Left renal cortex interstitium (tissue), 4 donors: ENCODE measurements at places on chromosomes 4 and X. TPM values are rescaled to one million over a fixed set of nuclear protein-coding genes. Genes with fewer than 3 reads are reported as not detected.
A peak's percentile ranks its signal among the peaks of the same experiment; 100 is the strongest.

FAM184B gene
- 0.73 TPM for polyA plus RNA-seq

USP17L5 gene
- not detected for polyA plus RNA-seq

ANOS1 gene
- polyA plus RNA-seq: 7.3 TPM

TBC1D8B gene
- 5.5 TPM for polyA plus RNA-seq

ATP10D gene
- 51.8 TPM for polyA plus RNA-seq

GATA1 gene
- polyA plus RNA-seq: 0.92 TPM

PHEX gene
- 0.51 TPM for polyA plus RNA-seq

TGIF2LX gene
- polyA plus RNA-seq: not detected

HAND2 gene
- 0.07 TPM for polyA plus RNA-seq

LRP2BP gene
- polyA plus RNA-seq: 4.5 TPM

MXD4 gene
- 51.4 TPM for polyA plus RNA-seq

HS3ST1 gene
- polyA plus RNA-seq: 0.92 TPM

PABPC1L2A gene
- not detected for polyA plus RNA-seq

PCDH7 gene
- 18.0 TPM for polyA plus RNA-seq

MEPE gene
- not detected for polyA plus RNA-seq

DNA sequence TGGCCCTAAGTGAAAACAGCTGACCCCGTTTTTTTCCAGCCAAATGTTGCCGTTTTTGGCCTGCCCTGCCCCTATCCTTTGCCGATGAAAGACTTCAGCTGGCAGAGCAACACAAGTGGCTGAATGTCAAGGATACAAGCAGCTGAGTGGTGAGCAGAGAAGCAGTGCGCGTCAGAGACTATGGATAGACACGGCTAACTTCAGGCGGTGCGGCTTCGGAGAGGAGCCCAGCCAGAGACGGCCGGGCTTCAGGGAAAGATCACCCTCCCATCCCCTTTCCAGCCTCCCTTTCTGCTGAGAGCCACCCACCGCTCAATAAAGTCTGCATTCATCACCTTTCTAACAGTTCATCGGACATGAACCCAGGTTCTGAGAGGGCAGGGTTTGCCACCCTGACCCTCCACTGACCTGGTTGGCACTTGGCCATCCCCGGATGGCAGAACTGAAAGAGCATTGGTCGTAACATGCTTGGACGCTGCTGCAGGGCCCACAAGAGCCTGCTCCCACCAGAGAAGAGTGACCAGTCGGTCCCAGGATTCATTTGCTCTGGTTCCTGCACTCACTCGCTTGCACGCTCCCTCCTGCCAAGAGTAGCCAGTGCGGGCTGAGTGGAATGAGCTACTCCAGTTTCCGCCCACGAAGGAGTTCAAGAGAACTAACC lies 125.8 kb downstream of the PPEF1 start:
- DNase-seq: no peak

DNA sequence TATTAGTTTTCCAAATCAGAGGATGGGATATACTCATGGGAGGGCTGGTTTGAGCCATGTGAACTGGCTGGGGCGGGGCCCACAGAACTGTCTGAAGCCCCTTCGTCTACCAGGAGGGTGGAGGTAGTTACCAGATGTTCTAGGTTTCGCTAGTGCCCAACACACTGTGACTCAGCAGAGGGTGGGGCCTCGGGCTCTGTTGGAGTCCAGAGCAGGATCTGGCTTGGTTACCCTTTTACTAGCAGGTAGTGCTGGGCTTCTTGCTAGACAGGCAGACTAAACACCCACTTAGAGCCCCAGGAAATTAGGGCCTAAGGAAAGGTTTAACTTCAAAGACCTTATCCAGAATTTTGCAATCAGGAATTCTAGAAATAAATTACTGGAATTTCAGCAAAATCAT lies 56.2 kb upstream of the CHRDL1 start:
- DNase-seq: no peak

DNA sequence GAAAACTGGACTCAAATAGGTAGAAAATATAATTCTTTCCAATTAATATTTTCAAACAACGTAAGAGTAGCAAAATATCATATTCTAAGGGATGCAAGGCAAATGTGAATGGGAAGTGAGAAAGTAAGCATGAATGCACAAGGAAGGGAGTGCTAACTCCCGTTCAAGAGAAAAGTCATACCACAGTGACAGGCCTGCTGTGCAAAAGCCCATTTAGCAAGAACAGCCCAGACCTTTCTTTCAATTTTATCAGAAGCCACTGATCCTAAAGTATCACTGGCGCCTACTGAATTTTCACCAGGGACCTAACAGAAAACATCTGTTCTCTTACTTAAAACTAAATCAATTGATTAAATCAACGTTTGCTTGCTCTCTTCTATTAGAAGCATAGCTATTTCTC lies 157.9 kb upstream of the DKK2 start:
- no peak for DNase-seq

DNA sequence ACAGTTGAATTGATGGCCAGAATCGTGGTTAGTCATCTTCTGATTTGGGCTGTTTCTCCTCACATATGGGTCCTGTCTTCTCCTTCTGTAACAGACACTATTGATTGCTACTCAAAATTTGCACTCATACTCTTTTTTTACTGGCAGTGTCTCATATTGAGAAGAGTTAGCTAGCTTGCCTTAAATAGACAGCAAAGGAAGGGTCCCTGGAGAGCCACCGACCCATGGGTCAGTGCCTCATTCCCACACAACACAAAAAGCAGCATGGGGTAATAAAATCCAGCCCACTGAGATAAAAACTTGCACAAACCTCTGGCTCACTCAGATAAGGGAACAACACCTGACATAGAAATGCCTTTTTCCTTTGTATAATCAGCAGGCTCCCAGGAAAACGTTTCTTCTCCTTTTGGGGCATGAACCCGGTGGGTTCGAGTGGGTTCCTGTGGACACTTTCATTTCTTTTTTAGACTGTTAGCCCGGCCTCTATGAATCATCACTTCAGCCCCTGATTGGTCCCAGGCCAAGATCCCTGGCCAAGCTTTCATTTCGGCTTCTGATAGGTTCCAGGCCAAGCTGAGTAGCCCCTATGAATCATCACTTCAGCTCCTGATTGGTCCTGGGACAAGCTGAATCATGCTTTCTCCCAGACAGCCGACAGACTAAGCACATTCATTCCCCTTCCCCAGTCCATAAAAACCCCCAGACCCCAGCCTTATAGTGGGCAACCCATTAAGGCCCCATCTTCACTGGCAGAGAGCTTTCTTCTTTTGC lies 408.1 kb downstream of the DCAF12L2 start:
- DNase-seq: no peak

GRCh38 chrX:103781706-103782105 lies 5.1 kb downstream of the PLP1 start:
- DNase-seq: no peak

GRCh38 chr4:85707611-85708010 lies 232.7 kb downstream of the ARHGAP24 start:
- DNase-seq: no peak

- no peak for DNase-seq
Observed at GRCh38 chr4:26028793-26029567, 115.0 kb downstream of the SMIM20 start.

- no peak for DNase-seq
Observed at GRCh38 chr4:65646136-65646535, 24.2 kb downstream of the EPHA5 start.

- no peak for DNase-seq
Observed at GRCh38 chrX:106742805-106743204, 16.3 kb downstream of the RNF128 start.

DNA sequence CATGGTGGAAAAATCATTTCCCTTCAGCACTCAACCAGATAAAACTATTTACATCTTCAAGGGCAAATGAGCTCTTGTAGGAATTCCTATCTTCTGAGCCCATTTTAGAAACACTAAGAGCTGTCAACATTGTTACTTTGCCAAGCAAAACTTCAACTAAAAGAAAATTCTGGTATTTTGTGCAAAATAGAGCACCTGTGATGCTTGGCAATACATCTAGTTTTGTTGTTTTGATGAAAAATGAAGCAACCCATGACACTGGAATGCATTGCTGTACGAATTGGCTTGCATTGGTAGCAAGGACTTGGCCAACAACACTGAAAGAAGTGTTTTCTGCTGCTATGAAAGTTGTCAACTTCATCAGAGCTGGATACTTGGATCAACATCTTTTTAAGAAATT lies 194.4 kb downstream of the COX18 start:
- no peak for DNase-seq

GRCh38 chr4:98491899-98492559 lies 166.4 kb downstream of the TSPAN5 start:
- DNase-seq: no peak

GRCh38 chrX:136549226-136549625 lies 17.2 kb downstream of the VGLL1 start:
- DNase-seq: no peak

- DNase-seq: no peak
Observed at GRCh38 chr4:1407657-1408333, 1.6 kb upstream of the NKX1-1 start.

DNA sequence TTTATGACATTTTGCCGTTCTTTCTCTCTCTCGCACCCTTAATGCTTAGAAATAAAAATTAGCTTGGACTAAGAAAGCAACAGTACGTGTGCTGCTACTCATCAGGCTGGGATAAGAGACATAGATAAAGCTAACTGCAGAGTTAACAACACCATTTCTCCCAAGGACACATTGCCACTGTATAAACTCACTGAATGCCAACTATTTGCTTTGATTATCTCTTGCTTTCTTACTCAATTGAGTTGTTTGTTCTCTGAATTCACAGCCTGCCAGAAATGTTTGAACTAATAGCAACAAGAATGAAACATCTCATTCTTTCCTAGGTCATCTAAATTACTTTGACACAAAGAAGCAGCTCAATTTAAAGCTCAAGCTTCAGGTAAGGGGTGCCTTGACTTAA lies 34.6 kb downstream of the F8 start:
- no peak for DNase-seq

GRCh38 chrX:149467461-149467860 lies 37.6 kb downstream of the IDS start:
- DNase-seq: no peak

DNA sequence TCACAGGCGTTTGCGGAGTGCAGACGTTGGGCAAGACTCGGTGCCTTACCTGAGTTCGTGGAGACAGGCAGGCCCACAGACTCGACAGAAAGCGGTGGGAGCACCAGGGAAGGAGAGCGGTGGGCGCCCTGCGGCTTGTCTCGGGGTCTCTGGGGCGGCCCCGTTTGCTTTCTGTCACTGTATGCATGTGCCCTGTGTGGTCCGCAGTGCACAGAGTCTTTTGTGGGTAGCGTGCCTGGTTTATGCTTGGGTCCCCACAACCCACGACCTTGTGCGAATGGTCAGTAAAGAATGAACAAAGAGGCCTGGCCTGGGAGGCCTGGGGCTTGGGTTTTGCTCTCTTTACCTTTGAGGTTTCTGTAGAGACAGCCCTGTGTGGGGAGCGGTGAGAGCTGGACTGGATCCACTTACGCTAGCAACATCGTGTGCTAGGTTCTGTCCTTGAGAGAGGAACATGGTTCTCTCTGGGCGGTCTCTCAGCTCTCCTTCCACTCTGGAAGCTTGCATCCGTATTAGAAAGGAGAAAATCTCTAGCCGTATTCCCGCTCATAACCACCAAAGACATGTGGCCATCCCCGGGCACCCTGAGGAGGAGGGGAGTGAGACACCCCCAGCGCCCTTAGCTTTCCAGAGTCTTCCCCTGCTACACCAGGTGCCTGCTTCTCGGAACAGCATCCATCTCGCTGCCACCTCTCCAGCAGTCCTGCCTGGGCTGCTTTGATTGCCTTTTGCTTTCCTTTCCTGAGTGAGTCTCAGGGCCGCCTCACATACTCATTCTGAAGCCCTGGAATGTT lies 1.2 kb downstream of the TADA2B start:
- no peak for DNase-seq

GRCh38 chrX:19912-20571 lies 261.1 kb upstream of the PLCXD1 start:
- DNase-seq: no peak

- DNase-seq: no peak
Observed at GRCh38 chr4:83771113-83771705, 235.3 kb downstream of the GPAT3 start.

- peak; percentile 23 for DNase-seq
Observed at GRCh38 chr4:74311696-74312313, 3.5 kb downstream of the EPGN start.

DNA sequence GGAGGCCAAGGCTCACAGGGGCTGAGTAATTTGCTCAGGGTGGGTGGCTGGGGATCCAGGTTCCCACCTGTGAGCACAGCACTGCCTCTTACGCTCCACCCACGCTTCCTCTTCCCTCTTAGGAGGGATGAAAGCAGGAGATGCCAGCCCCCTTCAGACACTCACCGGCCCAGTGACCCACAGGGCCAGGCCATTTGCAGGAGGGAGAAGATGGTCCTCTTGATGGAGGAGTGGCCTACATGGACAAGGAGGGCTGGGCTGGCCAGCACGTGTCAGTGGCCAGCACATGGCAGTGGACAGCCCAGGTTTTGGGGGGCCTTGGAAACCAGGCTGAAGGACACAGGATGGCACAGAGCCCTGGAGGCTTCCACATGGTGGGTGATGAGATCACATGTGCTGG lies 108.1 kb upstream of the PSAPL1 start:
- no peak for DNase-seq

DNA sequence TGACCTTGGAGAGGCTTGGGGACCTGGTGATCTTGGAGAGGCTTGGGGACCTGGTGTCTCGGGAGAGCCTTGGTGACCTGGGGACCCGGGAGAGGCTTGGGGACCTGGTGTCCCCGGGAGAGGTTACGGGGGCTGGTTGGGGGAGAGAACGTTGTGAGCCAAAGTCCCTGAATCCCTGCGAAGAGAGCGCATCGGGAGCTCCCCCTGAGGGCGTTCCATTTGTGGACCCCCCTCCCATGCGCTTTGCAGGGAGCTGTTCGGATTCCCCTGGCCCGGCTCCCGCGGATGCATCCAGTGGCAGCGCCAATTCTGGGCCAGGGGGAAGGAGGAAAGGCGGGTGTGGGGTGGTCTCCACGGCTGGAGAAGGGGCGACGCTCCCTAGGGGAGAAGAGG lies 13.3 kb downstream of the SHOX start:
- no peak for DNase-seq

DNA sequence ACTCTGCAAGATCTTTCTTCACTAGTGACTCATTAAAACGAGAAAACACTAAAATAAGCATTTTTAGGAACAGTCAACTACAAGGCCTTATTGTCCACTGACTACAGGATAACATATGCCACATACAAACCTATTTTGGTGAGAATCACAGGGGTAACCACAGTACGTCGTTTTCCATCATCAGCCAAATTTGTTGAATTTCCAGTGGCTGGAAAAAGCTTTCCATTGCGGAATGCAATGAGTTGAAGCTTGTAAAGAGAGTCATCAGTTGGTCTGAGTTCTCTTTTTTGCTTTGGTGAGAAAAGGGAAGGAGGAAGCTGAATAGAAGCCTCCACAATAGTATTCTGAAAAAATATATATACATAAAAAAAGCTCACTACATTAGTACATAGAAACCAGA lies 102.4 kb downstream of the ADGRA3 start:
- DNase-seq: no peak

DNA sequence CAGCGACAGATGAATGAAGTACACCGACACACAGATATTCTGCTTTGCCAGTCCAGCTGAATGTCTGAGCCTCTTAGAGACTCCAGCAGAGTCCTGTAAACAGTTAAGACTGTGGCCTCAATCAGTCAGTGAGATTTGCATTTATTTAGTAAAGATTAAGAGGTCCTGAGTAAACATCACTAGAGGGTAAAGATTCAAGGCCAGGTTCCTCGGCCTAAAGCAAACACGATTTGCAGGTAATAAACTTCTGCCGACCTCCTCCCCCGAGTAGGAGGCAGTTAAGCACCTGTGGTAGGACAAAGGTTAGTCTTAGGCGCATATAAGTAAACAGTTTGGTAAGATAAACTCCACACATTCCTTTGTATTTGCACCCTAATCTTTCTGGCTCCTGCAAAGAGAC lies 99.6 kb downstream of the CFAP47 start:
- no peak for DNase-seq

GRCh38 chr4:185716577-185717376 lies 95.2 kb downstream of the SORBS2 start:
- DNase-seq: no peak

GRCh38 chr4:157792716-157793115 lies 380.1 kb downstream of the GASK1B start:
- no peak for DNase-seq
